ENCODE measurements at places on chromosomes 16 and 17.

DNA sequence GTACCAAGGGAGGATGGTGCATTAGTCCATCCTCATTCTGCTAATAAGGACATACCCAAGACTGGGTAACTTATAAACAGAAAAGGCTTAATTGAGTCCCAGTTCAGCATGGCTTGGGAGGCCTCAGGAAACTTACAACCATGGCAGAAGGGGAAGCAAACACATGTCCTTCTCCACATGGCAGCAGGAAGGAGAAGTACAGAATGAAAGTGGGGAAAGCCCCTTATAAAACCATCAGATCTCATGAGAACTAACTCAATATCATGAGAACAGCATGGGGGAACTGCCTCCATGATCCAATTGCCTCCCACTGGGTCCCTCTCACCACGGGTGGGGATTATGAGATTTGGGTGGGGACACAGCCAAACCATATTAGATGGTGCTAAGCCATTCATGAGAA is 84.5 kb downstream of the SEC14L1 start:
- DNase-seq: no peak

- no peak for DNase-seq
These were observed 32.8 kb downstream of the BEAN1 start for GRCh38 chr16:66459878-66460277.

DNA sequence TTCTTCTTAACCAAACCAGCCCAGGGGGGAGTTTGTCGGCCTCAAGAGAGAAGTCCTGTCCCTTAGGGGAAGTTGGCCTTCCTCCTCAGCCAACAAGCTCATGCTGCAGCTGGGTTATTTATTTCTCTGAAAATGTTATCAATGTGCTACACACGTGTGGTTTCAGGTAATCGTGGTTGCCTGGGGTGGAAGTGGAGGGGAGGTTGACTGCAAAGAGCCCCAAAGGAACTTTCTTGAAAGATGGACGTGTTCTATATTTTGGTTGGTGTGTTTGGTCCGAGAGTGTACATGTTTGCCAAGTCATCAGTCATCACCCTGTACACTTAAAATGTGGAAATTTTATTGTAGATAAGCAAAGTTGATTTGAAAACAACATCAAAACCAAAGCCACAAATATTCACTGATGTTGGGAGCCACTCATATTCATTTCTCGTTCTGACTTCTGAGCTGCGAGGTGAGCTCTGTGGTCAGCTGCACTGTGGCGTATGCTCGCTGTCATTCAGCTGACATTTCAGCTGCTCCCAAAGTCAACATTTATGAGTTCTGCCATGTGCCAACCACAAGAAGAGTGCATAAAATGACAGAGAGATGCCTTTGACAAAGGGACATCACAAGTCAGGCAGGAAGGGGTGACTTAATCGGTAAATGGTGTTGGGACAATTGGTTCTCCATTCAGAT is 26.5 kb upstream of the ADGRG1 start:
- DNase-seq: peak; percentile 64

GRCh38 chr17:79713391-79713790 is 17.4 kb upstream of the ENPP7 start:
- DNase-seq: no peak

DNA sequence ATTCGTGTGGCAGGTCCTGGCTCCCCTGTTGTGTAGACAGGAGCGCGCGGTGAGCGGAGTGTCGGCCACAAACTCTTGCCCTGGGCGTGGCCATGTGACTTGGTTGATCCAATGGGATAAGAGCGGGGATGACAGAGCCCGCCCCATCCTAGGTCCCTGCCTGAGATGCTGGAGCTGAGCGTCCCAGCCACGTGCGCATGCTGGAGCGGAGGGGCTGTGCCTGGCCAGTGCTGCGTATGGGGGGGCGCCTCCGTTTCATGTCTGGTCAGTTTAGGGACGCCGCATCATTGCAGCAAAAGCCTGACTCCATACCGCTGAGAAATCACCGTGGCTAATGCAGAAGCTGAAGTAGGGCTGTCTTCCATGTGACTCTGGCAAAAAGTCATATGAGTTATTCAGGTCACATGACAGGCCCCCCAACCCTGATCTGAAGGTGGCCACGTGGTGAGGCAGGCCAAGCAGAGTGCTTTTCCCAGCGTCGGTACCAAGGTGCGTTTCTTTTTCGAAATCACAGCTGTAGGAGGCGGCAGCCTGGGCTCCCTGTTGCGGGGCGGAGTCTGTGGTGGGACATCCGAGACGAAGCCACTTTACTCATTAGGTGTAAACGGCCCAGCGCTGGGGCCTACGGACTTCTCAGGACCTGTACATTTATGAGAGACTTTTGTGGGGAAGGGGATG is 22.5 kb downstream of the HSBP1 start:
- DNase-seq: no peak

GRCh38 chr17:40563220-40564052 is 1.8 kb downstream of the CCR7 start:
- peak; percentile 55 for DNase-seq

GRCh38 chr17:62708587-62708986 is 81.1 kb downstream of the MRC2 start:
- DNase-seq: no peak

DNA sequence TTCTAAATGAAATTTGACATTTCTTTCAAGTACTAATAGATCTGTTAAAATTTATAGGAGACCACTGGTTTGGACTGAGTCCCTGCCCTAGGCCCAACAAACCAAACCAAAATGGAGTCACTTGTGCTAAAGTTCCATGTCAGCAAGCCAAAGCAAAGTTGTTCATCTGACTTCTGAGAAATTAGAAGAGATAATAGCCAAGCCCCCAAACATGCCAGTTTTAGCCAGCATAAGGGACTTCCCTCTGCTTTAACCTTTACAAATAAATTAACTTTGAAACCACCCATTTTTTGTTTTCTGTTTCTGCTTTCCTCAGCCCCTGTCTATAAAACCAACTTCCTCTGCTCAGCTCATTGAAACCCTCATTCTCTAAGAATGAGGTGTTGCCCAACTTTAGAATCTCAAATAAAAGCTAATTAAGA is 18.9 kb downstream of the CDR2 start:
- DNase-seq: peak; percentile 38

- DNase-seq: no peak
These were observed 142.6 kb downstream of the UTP18 start for GRCh38 chr17:51402899-51403298.

DNA sequence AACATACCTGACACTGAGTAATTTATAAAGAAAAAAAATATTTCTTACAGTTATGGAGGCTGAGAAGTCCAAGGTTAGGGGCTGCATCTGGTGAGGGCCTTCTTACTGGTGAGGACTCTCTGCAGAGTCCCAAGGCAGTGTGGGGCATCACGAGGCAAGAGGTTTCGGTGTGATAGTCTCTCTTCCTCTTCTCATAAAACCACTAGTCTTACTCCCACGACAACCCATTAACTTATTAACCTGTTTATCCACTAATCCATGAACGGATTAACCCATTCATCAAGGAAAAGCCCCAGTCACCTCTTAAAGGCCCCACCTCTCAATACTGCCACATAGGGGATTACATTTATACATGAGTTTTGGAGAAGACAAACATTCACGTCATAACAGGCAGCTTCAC is 20.1 kb downstream of the CIITA start:
- DNase-seq: no peak

DNA sequence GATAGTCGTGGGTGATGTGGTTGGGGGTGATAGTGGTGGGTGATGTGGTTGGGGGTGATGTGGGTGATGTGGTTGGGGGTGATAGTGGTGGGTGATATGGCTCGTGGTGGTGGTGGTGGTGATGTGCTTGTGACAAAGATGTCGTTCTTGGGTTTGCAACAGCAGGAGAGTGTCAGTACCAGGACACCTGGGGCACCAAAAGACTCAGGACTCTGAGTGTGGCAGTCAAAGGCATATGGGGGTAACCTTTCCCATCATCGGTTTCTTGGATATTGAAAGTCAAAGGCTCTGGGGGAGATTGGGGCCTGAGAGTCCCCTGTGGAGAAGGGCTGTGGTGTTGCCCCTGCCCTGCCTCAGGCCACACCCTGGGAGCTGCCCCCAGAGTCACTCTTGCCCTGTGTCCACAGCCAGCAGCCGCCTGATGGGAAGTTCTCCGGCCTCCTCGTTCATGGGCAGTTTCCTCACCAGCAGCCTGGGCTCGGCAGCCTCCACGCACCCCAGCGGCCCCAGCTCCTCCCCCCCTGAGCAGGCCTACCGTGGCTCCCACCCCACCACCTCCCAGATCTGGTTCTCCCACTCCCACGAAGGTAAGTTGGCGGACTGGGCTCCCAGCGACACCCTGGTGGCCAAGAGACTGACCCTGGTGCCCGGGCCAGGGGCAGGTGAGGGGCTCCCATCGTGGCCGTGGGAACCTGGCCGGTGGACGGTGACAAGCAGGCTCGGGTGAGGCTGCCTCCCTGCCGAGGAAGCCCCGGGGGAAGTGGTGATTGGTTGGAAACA is 31.3 kb downstream of the BAHCC1 start:
- DNase-seq: no peak

DNA sequence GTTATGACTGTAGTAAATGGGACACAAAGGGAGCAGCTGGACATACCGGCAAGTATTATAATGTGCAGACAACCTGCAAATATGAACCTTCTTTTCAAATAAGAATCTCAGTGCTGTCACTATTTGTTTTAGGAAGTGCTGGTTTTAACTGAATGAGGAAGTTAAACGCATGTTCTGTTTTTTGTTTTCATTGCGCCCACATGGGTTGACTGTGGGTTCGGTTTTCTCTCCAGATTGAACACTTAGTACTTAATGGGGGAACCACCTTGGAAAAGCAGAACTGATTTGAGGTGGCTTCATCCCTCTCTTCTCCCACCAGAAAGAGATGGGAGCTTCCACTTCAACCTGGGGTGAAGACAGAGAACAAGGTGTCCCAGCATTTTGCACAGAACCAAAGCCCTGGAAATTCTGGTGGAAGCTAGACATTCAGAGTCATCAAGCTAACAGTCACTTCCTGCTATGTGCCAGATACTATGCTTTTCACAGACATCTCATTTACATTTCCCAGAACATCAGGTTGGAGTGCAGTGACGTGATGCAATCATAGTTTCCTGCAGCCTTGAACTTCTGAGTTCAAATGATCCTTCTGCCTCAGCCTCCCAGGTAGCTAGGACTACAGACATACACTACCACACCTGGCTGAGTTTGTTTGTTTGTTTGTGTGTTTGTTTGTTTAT is 149.8 kb downstream of the CDH13 start:
- DNase-seq: no peak

GRCh38 chr16:46649588-46650253 is 28.5 kb upstream of the SHCBP1 start:
- DNase-seq: no peak

DNA sequence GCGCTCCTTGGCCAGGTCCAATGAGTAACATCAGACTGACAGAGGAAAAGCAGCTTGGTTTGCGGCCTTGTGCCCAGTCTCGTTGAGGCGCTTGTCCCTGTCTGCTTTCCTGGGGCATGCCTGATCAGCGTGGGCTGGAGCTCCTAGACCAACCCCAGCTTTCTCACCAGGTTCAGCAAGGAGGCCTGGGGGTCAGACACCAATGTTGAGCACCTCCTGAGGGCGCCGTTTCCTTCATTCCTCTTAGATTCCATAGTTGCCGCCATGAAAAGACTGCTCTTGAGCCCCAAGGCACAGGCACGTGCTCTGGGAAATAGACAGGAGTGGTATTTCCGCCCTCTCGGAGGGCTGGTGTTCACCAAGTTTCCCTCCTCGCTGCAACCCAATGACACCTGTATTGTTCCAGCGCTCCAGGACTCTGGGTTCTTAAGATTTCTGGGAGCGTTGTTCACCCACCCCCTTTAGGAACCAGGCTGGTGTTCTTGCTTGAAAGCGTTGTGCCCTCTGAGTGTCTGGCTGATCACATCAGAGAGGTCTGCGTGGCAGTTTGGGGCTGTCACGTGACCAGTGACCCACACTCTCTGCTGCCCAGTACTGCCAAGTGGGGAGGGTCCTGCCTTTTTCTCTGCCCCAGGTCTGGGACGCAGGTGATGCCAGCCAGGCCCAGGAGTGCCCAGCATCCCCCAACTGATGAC is 18.0 kb downstream of the KCTD2 start:
- no peak for DNase-seq

DNA sequence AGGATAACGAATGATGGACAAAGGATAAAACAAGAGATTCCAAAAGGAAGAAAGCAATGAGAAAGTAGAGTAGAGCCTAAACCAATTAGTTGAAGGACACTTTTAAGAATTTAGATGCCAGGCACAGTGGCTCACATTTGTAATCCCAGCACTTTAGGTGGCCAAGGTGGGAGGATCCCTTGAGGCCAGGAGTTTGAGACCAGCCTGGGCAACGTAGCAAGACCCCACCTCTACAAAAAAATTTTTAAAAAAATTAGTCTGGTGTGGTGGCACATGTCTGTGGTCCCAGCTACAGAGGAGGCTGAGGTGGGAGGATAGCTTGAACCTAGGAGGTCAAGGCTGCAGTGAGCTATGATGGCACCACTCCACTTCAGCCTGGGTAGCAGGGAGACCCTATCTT is 20.0 kb downstream of the ABCA10 start:
- no peak for DNase-seq

DNA sequence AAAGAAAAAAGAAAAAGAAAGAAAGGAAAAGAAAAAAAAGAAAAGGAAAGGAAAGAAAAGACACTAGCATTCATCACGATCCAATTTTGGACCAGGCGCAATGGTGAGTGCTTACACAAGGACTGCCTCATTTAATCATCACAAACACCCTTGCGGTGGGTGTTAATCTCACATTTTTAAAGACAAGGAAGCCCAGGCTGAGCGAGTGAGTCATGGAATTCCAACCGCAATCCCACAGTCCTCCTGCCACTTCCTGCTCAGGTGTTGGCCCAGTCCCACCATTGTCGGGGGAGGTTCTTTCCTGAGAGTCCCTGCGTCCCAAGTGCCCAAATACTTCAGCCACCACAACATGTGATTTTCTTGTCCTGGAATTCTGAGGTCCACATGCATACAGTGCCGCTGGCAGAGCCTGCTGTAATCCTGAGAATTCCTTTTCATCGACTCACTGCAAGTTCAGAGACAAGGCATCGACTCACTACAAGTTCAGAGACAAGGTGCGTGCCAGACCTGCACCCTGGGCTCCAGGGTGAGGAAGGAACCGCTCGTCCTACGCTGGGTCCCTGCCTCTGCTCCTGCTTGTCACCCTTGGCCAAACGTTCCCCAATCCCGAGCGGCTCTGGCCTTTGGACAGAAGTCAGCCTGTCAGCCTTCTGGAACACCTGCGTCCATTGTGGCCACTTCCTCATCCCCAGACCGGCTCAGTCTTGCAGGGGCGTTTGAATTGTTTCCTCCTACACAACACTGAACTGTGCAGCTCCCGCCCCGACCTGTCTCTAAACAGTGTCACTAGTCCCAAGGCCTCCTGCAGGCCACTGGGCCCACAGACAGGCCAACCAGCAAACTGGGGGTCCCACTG is 5.8 kb downstream of the ZG16B start:
- DNase-seq: no peak

DNA sequence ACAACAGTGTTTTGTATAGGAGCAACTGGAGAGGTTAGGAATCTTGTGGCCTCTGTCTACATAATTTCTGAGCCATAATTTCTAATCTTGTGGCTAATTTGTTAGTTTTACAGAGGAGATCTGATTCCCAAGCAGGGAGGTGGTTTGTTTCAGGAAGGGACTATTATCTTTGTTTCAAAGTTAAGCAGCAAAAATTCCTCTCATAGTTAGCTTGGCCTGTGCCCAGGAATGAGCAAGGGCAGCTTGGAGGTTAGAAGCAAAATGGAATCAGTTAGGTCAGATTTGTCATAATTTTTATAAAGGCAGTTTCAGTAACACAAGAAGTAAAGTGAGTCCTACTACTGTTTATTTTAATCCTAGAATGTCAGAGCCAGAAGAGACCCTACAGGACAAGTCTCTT is 2.0 kb upstream of the RDM1 start:
- no peak for DNase-seq

Data from CD4-positive, alpha-beta T cell treated with Interleukin-12 subunit alpha and Interleukin-12 subunit beta, for 1 hour (primary cell).